ENCODE measurements at places on chromosomes 12 and 14.
A peak's percentile ranks its signal among the peaks of the same experiment; 100 is the strongest.

- no peak for DNase-seq
These were observed at the start of gene DAO for GRCh38 chr12:108879615-108880254. Gene DAO (plus strand): TSS chr12:108880092. CDS start chr12:108885007, 4,915 bp downstream.

DNA sequence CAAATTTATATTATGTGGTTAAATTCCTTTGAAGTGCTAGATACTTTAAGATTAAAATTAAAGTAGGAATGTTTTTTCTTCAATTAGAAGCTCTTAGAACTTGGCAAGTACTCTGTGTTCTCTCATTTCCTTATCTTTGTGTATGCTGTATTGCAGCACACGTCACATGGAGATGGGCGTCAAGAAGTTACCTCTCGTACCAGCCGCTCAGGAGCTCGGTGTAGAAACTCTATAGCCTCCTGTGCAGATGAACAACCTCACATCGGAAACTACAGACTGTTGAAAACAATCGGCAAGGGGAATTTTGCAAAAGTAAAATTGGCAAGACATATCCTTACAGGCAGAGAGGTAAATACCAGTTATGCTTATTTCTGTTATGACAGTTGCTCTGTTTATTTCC, 19.7 kb downstream of the MARK3 start:
- DNase-seq, result no peak

- DNase-seq, result no peak
These were observed 26.2 kb downstream of the KITLG start for GRCh38 chr12:88553941-88554658.

DNA sequence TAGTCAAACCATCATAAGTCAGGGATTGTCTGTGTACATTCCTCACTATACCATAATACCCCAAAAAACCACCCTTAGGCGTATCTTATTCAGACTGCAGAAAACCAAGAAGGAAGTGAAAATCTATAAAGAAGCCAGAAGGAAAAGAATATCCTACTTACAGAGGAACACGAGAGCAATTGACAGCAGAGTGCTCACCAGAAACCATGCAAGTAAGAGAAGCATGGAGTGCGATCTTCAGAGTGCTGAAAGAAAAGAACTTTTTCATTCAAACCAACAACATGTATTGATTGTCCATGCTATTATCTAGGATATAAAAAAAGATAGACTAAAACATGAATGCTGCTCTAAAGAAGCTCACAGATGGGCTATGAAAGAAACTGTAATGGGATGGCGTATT, 50.8 kb downstream of the STXBP6 start:
- DNase-seq, result no peak

DNA sequence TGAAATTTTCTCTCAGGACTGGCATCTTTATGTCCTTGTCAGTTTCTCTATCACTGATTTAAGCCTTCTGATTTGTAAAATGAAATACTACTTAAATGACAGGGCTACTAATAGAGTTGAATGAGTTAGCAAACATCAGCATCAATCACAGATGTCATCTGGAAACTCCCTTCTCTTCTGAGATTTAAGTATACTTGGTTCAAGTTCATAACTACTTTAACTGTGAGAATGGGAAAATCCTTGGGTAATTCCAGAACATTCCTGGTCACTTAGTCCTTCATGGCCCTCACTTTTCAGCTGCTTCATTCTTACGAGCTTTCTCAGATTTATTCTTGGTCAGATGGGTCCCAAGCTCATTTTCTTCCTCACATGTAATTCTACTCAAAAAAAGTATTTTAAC, 1655.3 kb upstream of the FLRT2 start:
- no peak for DNase-seq

DNA sequence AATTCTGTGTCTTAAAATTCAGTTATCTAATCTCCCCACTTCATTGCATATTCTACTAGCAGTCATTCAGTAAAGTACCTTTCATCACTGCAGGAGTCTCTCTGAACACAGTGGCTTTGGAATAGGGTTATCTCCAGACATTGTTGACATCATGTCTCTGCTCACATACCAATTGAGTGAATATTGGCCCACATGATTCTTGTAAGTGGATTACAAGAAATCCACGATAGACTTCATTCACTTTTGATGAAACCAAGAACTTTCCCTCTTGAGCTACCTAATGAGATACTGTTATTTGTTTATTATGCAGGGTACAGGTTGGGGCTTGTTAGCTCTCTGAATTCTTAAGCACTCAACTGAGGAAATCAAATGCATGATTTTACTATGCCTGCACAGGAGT, 284.9 kb downstream of the RAD51B start:
- no peak for DNase-seq

- DNase-seq, result no peak
These were observed 89.2 kb downstream of the CFAP54 start for GRCh38 chr12:96578526-96579125.

DNA sequence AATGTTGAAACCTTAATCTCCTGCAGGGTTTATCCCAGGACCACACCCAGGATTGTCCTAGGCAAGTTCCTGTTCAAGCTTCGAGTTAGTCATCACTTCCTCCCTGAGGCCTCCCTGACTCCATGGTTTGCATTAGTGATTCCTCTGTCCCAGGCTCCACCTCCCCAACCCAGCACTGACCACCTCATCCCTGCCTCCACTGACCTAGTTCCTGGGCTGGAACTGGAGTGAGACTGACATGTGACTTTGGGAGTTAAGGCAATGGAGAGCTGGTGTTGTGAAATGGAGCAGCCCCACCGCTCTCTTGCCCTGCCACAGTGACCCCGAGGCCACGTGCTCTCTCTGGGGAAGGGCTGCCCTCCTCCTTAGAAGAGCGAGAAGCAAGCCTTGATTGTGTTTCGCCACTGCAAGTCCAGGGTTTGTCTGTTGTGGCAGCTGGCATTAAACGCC, 15.8 kb upstream of the DTX1 start:
- DNase-seq, result no peak

DNA sequence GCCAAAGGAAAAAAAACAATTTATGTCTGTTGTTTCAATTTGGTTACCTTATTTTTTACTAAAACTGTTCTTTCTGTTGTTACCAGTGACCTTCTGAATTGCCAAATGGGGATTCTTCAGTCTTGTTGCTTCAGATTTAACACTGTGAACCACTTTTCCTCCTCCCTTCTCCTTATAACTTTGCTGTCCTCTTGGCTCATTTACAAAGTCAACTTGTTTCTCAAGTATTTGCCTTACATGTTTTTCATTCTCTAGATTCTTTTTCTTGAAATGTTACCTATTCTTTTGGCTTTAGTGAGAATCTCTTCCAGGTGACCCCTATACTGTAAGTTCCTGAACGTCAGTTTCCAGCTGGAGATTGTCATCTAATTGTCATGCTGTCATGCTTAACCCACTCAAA, 19.4 kb downstream of the FUT8 start:
- no peak for DNase-seq

- no peak for DNase-seq
These were observed 2.2 kb downstream of the ANKRD33 start for GRCh38 chr12:51890133-51890464.

DNA sequence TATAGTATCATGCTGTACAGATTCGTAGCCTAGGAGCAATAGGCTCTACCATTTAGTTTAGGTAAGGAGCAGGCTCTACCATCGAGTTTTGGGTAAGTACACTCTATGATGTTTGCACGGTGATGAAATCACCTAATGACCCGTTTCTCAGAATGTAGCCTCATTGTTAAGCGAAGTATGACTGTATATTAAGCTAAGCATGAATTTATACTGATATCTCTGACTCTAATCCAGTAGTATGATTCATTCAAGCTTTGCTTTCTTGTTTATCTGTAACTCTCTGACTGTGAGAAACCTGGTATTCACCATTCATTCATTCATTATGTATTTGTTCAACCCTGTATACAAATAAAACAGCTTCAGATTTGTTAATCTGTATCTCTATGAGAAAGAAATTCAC, 283.9 kb upstream of the PRICKLE1 start:
- DNase-seq, result no peak

- peak; percentile 35 for DNase-seq
These were observed 6.8 kb upstream of the TESPA1 start for GRCh38 chr12:54991161-54991990.

GRCh38 chr14:89750281-89750755, 204.2 kb downstream of the EFCAB11 start:
- no peak for DNase-seq

- no peak for DNase-seq
These were observed 12.2 kb upstream of the PCED1B start for GRCh38 chr12:47067176-47067575.

DNA sequence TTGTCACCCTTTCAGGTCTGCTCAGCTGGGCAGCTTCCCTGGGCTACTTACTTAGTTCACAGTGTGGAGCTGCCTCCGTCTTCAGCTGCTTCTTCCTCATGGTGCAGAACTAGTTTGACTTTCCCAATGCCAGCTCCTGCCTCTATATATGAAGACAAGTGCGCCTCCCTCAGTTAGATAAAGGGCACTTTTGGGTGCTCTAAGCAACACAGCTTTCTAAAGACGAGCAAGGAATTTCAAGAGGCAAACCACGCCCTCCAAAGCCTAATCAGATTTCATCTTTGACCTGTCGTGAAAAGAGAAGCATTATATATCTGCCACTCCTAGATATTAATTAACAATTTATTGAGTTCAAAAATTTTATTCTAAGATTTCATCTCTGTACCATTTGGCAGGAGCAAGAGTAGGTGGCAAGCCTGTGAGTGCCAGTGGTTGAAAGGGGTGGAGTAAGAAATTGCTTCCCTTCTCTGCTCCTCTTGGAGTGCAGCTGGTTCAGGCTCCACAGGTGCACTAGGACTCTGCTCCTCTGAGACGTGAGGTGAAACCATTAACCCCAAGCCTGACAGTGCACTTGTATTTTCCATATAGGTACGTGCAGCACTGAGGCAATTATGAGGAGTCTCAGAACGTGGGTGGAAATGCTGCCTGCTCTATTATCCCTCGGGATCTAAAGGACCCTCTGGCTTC, 2.1 kb upstream of the SLC11A2 start:
- peak; percentile 12 for DNase-seq

GRCh38 chr12:79366374-79366773, 324.4 kb downstream of the PAWR start:
- DNase-seq, result no peak

DNA sequence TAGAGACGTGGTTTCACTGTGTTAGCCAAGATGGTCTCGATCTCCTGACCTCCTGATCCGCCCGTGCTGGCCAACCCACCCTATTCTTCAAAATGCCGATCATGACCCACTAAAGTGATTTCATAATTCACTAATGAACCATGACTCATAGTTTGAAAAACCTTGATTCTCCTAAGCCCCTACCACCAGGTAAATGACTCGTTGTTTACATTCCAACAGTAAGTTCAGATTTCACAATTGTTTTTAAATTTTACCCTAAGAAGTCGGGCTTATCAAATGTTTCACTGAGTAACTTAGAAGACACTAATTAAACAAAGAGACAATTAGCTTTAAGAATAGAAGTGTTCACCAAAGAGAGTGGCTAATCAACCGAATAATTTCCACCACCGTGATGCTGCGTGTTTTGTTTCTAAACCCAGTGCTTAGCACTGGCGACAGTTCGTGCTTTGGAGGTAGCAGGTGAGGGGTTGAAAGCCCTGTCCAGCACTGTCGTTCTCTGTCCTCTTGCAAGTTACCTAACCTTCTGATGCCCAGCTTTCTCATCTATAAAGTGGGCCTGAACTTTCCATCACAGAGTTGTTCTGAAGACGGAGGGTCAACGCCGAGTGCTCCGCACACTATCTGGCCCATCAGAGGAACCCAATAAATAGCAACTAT, 136.5 kb downstream of the NTF3 start:
- no peak for DNase-seq

DNA sequence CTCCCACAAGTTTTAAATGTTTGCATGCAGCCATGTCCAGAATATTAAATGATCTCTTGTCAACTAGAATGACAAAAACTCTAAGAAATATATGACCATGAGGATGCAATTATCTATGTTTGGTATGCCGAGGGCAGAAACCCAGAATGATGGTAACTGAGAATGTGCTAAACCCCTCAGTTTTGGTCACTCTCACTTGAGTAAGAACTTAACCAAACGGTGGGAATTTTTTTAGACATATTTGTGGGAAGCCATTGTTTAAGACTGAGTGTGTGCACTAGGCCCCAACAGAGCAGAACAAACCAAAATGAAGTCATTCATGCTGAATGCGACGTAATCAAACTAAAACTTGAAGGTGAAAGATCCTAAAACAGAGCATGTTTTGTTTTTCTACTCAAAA, 1927.9 kb upstream of the SEL1L start:
- no peak for DNase-seq

- DNase-seq, result no peak
These were observed 425.8 kb upstream of the ATXN7L3B start for GRCh38 chr12:74111688-74112360.
